ENCODE measurements at places on chromosomes 16 and 17. TPM values are rescaled to one million over a fixed set of nuclear protein-coding genes. Genes with fewer than 3 reads are reported as not detected.

The HAS3 gene
- total RNA-seq: 0.26 TPM

DNA sequence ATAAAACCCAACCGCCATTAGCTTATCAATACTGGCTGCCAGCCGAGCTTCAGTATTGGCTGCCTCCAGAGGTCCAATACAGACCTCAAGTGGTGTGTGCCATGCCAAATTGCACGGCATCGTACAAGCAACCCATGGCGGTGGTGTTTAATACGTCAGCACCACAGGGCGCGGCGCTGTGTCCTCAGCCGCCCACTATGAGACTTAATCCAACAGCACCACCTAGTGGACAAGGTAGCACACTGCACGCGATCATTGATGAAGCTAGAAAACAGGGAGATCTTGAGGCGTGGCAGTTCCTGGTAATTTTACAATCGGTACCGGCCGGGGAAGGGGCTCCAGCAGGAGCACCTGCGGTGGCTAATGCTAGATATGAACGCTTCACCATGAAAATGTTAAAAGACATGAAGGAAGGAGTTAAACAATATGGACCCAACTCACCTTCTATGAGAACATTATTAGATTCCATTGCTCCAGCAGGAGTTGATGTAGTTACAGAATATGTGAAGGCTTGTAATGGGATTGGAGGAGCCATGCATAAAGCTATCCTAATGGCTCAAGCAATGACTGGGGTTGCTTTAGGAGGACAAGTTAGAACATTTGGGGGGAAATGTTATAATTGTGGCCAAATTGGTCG, 15.4 kb downstream of the FLYWCH1 start:
- DNase-seq: peak; percentile 77

DNA sequence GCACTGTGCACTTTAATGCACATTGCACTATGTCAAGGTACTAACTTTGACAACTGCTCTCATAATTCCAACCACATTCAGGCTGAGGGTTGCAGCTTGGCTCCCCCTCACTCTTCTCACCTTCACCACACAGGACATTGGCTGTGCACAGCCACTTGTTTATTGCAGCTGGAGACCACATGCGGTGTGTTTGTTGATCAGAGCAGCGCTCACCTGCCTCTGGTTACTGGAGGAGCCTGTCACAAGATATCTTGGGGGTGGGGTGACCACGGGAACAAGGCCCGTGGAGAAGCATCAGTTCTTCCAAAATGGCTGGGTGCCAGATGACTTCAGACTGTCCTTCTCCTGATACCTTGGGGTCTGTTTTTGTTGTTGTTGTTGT, 10.6 kb upstream of the CCL5 start:
- no peak for DNase-seq

The SPATA22 gene
- 0.17 TPM for total RNA-seq

DNA sequence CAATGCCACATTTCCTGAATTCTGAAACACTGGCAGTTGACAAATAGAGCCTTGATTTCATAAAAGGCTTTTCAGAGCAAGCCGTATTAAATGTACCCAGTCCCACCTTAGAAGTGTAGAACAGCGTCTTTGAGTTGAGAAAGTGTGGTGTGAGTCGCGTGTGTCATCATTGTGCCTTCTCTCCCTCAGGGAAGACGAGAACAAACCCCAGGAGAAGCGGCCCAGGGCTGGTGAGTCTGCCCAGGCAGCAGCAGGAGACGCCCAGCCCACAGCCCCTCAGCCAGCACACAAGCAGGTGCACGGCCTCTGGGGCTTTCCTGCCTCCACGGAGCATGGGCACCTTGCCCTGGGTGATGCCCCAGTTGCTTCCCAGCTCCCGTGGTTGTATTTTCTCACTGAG, 34.0 kb downstream of the CIBAR2 start:
- no peak for DNase-seq

DNA sequence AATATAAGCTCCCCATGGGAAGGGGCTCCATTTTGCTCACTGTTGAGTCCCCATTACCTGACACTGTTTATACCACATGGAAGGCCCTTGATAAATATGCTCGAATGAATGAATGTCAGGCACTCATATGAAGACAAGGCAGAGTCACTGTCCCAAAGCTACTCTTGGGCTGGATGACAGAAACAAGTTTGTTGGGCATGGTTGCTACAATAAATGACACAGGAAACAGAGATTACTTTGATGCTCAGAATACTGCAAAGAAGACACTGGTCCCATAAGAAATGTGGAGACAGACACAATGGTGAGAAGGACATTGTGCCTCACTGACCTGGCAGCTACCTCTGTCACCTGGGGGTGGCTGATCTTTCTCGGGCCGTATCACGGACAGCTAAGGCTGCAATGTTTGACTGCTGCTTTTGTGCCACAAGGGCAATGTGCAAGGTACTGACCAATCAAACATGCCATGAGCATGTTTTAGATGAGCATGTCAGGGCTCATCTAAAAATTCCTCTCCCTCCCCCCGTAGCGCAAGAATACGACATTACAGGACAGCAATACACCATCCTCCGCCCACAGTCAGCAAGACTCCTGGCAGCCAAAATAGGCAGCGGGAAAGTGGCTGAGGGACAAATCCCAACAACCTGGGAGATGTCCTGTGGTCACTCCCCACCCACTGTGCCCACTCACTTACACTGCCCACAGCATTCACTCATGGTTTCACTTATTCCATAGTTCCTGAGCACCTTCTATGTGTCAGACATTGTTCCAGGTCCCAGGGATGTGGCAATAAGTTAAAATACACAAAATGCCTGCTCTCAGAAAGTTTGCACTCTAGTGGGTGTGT, 5.0 kb downstream of the PIK3R6 start:
- DNase-seq: no peak

- no peak for DNase-seq
Observed at GRCh38 chr16:83366228-83366627, 441.6 kb upstream of the HSBP1 start.

- DNase-seq: no peak
Observed at GRCh38 chr16:25817295-25817694, 125.5 kb downstream of the HS3ST4 start.

DNA sequence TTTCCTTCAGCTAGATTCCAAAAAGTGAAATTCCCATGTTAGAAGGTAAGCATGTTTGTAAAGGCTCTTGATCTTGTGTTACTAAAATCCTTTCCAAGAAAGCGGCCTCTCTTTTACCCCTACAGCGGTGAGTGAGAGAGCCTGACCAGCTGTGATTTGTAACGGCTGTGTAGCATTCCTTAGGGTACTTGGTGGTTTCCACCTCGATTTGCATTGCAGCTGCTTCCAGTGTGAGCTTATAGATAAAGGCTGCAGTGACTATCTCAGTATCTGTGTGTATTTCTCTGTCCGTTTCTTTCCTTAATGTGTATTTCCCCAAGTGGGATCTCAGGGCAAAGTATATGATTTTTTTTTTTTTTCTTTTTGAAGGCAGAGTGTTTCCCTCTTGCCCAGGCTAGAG, 169.4 kb downstream of the SNX29 start:
- no peak for DNase-seq

DNA sequence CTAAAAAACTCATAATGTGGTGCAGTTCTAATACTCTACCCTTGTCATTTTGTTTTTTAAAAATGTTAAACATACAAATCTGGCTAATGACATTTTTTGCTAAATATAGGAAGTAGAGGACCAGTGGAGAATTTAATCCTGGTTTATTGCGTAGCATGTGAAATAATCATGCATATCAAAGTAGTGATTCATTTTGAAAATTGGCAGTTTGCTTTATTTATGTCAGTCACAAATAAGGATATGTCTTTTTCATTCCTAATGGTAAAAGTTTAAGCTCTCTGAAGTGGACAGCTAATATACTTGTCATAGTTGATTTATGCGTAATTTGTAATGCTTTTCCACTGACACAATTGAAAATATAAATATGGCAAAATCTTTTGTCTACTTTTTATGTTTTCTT, 224.2 kb downstream of the BCAS3 start:
- peak; percentile 85 for DNase-seq

GRCh38 chr17:4487820-4488716, 10.6 kb upstream of the SPNS2 start:
- DNase-seq: no peak

- no peak for DNase-seq
Observed at GRCh38 chr16:73177729-73178295, 129.9 kb upstream of the ZFHX3 start.

Data from fibroblast of lung (primary cell).